SK-MEL-5 (cell line): ENCODE measurements at places on chromosomes 3 and 15.

DNA sequence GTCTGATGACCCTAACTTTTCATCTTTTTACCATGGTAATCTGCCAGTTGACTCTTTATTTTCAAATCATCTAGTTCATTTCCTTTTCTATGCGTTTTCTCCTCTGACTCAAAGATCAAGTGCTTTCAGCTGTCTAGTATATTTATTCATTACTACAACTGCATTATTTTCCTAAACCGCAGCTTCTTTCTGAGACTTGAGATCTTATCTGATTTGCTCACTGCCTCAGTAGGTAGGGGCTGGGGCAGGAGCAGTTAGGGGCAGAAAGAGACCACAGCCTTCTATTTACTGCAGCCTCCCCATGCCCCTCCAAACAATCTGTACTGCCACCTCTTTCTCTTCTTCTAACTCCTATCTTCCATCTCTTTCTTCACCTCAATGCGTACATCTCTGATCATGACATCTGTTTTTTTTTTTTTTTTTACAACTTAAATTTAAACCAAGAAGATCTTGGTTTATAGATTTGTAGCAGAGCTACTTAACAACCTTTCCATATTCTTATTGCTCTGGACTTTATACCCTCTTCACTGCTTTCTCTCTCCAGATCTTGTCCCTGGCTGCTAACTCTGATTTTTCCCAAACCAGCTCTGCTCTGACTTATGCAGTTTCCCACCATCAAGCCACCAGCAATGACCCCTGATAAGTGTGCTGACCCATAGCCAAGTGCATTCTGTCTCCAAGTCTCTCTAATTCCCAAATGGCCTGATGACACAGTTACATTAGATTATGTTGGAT is 52.2 kb downstream of the MOBP start:
- DNase-seq: no peak

GRCh38 chr3:50155891-50156290 is 767 bp downstream of the SEMA3F start:
- no peak for DNase-seq

- no peak for DNase-seq
Measured at GRCh38 chr15:96412045-96412905, 81.8 kb downstream of the NR2F2 start.

DNA sequence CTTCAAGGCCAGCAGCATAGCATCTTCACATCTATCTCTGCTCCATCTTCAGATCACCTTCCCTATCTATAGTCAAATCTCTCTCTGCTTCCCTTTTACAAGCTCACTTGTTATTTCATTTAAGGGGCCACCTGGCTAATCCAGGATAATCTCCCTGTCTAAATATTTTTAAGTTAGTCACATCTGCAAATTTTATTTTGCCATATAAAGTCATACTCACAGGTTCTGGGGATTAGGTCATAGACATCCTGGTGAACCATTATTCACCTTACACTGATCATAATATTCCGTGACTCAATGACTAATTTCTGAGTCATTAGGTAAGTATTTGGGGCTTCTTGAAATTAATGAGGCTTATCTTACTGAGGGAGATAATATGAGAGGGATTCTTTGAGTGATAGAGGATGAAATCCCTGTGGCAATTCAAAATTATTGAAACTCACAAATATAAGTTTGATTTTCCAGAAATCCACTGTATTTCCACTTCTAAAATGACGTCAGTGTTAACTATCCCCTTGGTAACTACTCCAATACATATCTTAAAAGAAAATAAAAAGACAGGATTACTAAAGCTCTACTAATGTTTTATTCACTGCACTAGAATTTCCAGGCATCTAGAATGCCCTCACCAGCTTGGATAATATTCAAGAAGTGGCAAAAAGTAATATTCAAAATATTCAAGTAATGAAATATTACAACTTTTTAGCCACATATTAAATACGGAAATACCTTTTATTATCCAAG is 93.7 kb upstream of the RBMS3 start:
- DNase-seq: no peak

DNA sequence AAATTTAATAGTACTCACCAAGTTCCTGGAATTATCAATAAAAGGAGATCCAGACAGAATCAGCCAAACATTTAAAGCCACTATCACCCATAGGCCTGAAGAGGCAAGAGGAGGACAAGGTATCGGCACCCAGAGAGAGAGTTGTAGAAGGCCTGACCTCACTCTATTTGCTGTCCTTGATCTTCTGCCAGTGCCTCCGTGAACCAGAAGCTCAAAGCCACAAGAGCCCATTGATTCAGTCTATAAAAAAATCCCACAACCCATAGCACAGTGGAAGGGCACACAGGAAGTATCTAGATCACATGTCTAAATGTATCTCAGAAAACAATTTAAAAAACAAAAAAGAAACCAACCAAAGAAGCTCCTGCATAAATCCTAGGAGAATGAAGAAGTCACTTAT is 68.6 kb upstream of the FAM174B start:
- DNase-seq: peak; percentile 98

GRCh38 chr15:85168642-85169173 is 187.1 kb downstream of the PDE8A start:
- peak; percentile 26 for DNase-seq

- DNase-seq: no peak
Measured at GRCh38 chr3:159187232-159187631, 385.4 kb downstream of the MFSD1 start.

DNA sequence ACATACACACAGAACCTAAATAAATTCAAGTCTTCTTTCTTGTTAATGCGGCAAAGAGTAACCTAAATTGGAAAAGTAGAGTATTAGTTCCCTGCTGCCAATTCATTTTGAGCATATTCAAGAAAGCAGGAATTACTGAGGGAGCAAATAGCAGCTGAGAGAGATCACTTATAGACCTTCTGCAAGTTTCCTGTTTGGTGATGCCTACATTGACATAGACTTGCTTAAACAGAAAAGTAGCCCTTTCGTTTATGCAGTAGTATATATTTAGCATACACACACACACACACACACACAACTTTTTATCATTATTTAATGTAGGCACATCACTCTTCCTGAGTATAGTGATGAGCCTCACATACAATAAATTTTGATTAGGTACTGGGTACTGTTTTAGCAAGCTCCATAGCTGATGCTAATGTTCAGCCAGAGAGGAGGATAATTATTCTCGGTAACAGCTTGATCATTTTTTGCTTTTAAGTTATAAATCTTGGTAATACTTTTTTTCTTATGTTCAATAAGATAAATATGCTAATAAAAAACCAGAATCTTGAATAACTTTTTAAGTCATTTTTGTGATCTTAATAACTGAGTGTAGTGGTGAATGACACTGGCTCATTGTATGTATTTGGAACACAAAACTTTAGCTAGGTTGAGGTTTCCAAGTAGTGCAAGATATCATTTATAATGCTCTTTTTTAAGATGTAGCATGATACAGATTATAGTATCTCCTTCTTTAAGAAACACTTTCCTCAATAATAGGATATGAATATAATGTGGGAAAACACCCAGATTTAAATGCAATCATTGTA is 174.7 kb downstream of the MBNL1 start:
- no peak for DNase-seq

GRCh38 chr15:69880571-69881301 is 217.0 kb downstream of the TLE3 start:
- no peak for DNase-seq

- DNase-seq: peak; percentile 41
Measured at GRCh38 chr3:124395584-124396338, 334.5 kb upstream of the UMPS start.

DNA sequence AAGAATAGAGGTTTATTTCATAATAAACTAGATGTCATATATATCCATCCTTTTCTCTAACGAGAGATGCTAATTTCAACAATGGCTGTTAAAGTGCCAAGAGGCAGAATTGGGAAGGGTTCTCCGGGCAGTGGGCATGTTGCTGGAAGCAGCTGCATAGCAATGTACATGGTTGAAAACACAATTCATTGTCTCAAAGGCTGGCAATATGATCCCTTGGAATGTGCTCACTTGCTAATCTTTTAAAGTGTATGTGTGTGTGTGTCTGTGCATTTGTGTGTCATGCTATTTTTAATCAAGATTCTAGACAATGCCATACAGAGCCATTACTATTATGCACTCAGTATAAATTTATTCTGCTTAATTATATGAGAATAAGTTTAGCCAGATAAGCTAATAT is 1020.3 kb downstream of the NAALADL2 start:
- DNase-seq: no peak
